NCI-H510A (cell line): ENCODE measurements at places on chromosomes 12 and 14.

DNA sequence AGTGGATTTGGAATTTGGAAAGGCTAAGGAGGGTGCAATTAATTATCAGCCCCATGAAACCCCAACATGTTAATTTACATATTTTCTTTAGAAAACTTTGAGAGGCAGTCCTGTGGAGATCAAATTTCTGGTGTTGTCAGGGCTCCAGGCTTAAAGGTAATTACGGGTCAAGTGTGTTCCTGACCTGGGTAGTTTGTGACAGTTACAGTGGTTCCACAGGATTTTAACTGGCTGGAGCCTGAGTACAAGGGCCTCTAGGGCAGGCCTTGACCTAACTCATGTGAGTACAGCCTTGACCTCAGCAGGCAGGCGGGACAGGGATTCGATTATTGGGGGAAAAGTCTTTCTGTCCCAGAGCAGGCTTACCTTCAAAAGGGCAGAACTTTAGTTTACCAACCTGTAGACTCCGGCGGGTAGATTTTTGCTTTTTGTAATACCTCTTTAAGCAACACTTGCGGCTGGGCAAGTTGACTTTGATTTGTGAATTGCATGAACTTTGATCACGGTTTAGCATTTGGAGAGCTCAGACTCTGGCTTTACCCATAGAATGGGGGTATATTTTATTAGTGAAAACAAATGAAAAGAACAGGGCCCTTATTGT is 8.4 kb upstream of the PPTC7 start:
- peak; percentile 5 for DNase-seq

DNA sequence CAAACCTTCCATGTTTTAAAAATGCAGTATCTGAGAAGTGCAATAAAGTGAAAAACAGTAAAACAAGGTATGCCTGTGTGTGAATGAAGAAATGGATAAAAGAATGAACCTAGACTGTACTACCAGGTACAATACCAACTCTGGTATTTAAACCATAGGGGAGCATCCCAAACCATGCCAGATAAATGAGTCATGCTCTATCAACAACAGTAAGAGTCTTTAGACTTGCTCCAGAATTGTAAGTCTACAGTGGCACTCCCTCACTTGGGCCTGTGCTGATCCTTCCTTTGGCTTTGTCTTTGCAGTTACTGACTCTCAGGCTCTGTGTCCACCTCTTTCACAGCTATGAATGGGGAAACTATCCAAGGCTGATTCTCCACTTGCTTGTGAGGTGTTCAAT is 38.1 kb downstream of the BBS10 start:
- no peak for DNase-seq

DNA sequence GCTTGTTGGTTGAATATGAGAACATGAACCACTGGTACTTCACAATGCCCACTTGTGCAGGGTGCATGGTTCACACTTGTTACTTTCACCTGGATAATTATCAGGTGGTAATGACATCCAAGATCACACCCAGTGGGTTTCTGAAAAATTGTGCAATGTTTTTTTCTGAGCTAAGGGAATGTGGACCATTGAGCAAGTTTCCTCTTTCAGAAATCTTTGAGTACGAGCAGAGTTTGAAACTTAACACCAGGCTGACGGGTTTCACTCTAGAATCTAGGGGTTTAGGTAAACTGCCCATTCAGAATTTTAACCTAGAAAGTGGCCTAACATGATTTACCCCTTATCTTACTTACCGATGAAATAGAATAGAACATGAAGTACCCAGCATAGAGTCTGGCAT is 389.6 kb downstream of the PAWR start:
- DNase-seq = no peak

- DNase-seq = no peak
Measured at GRCh38 chr12:109192358-109192757, 76.0 kb downstream of the ACACB start.

- DNase-seq = no peak
Measured at GRCh38 chr12:70983692-70984091, 63.2 kb upstream of the PTPRR start.

DNA sequence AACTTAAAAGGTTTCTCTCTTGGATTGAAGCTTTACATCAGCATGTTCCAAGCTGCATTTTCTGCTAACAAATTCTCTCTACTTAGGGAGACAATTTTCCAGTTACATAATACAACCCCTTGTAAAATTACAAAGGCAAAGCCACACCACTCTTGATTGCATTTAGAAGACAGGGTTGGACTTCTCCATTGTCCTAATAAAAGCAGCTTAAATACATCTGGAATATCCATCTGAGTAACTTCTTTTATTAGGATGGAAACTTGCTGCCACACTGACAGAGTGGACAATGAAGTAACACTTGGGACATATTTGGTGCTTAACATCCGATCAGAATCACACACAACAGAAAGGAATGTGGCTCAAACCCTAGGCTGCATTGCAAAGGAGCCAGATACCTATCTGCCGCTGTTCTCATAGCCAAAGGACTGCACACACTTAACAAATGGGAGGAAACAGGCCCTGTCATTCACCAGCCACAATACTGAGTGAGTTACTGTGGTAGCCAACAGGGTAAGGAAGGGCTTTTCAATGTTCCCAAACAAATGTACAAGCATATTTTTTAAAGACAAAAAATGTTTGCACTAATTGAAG is 157.2 kb downstream of the PAX9 start:
- DNase-seq = no peak

GRCh38 chr14:64673748-64674147 is 30.5 kb upstream of the PLEKHG3 start:
- no peak for DNase-seq

DNA sequence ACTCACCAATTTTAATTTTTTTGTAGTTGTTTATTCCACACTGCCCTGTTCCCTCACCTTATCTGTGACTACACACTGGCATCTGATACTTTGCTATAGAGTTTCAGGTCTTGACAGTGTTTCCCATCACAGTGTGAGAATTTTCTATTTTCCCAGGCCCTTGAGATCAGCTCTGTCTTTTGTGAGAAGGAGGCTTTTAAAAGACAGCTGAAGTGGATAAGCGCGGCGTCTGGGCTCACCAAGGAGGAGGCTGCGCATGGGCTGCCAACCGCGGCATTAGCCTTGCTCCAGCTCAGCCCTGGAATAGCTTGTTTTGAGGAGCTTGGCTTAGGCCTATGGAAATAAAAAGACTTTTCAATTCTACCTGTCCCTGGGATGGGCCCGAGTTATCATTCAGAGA is 181.3 kb downstream of the RMST start:
- no peak for DNase-seq

DNA sequence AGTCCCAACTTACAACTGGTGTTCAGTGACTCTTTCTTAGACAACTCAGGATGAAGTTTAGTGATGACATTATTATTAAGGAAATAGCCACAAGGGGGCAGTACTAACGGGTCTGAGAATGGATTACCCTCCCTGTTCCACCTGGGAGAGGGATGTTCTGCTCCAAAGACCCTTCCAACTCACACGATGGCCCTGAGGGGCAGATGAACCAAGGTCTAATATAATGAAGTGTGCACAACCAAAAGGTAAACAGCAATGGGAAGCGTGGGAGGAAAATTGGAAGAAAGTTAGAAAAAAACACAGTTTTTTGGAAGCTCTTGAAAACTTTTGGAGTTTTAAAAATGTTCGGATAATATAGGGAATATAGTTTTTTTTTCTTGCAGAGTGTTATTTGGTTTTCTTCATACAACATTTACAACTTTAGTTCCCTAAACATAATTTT is 24.0 kb downstream of the FGF6 start:
- no peak for DNase-seq

DNA sequence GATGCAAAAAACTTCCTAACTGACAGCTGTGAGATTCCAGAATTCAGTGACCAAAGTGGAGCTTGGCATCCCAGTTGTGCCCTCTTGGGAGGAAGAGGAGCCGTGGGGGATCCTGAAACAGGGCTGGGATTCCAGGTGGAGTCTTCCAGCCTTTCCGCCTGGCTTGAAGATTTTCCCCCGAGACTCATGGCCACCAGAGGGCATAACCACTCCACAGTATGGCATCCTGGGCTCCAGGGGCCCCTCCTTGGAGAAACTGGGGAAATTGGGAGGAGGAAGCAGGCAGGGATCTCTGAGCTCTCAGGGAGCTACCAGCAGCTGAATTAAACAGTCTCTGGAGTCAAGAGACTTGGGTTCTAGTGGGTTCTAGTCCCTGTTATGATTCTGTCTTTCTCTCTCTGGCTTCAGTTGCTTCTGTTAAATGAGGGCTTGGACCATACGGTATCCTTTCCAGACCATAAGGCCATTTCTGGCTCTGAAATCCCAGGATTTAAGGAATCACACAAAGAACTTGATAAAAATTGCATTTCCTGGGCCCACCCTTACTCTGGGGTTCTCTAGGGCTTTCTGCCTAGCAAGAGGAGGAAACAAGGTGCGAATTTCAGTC is 2.6 kb upstream of the TAMALIN start:
- no peak for DNase-seq

GRCh38 chr12:70121562-70121961 is 121.7 kb upstream of the CNOT2 start:
- DNase-seq = no peak

GRCh38 chr12:39605501-39605900 is 14.1 kb downstream of the ABCD2 start:
- no peak for DNase-seq

GRCh38 chr12:123387508-123388176 is 3.7 kb downstream of the KMT5A start:
- no peak for DNase-seq

DNA sequence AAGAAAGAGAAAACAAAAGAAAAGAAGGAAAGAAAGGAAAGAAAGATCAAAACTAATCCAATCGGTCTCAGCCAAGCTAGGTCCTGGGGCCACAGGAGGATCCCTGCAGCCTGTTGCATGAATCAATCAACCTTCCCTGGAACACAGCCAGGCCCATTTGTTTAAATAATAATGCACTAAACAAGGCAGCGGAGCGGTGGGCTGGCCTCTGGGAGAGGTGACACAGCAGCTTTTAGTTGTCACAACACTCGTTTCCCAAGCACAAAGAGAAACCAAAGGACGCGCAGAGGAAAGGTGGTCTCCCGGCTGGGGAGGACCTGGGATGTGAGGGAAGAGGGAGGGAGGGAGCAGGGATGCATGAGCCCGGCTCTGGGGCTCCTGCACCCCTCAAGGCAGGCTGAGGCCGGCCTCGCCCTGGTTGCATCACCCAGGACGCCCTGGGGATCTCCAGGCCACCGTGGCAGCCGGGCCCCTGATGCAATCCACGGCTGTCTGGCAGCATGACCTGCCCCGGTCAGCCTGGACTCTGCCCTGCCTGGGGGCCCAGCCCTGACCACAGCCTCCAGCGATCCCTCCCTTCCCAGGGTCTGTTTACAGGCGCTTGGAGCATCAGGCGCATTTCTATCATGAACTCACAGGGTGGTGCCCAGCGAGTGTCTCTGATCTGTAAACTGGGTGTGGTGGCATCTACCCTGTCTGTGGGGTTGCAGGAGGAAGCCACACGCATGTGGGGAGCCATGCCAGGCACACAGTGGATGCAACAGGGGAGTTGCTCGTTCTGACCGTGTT is 32.5 kb downstream of the MMP17 start:
- DNase-seq = no peak

DNA sequence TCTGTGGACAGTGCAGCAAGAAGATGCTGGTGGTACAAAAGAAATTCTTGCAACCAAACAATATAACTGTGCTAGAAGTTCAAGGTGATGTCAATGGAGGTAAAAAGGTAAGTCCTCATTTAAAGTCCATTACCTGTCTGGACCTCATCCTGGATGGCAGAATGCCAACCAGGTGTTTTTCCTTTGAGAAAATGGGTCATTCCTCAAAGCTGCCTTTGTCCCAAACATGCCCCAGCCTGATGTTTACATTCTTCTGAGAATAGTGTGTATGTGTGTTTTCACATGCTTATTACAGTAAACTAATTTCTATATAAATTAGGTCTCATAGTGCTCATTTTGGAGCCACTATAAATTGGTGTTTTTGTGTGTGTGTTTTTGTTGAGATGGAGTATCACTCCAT is 24.9 kb downstream of the ACTR6 start:
- DNase-seq = no peak

DNA sequence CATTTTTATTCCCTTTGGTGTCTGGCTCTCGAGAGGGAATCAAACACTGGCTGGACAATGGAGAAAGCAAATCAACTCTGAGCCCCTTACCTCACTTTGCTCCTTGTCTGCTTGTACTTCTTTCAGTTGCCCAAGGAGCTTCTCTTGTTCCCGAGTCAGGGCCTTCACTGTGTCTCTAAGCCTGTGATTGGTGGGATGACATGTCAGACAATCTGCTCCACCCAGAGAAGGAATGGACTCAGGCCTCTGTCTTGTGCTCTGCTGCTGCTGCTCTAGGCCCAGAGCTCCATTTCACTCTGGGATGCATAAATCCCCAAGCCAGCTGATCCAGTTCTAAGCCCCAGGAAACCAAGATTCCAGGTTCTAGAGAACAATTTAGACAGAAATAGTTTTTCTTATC is 7.6 kb downstream of the CALCOCO1 start:
- DNase-seq = no peak

GRCh38 chr12:11765817-11766794 is 116.6 kb downstream of the ETV6 start:
- no peak for DNase-seq

DNA sequence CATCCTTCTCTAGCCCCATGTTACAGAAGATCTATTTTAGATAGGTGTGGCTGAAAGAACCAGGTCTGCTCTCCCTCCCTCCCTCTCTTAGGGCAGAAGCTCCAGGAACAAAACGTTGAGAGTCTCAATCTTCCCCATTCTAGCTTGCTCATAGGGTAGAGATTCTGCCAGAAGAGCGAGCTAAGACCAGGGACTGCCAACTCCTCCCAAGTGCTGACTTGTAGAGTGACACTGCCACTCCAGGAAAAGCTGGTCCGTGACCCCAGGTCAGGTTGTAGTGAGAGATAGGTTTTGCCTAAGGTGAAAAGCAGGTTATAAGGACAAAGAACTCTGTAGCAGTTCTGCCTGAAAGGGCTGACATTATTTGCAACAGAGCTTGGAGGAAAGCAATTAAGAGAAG is 73.4 kb downstream of the INSM2 start:
- no peak for DNase-seq

DNA sequence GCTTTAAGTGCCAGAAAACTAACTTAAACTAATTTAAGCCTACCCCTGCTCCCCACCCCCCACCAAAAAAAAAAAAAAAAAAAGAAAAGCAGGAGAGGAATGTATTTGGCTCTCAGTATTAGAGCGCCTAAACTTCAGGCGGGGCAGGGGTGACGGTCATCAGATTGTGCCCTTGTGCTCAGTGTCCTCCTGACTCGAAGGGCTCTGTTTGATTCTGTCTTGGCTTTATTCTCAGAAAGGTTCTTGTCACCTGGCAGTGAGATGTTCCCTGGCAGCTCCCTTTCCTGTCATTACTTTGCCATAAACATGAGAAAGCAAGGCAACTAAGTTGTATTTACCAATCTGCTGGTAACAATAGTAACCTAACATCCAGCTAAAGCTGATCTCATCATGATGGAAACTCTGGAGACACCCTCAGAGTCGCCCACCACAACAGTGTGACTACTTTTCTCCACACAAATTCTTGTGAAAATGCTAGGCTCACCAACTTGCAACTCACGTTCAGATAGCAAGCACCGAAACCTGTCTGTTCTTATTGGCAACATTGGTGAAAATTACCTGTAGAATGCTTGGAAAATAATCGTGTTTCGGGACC is 39.0 kb upstream of the WNK1 start:
- DNase-seq = no peak

- DNase-seq = no peak
Measured at GRCh38 chr14:102873546-102874061, 48.9 kb upstream of the AMN start.

GRCh38 chr14:60277605-60278190 is 28.7 kb downstream of the PPM1A start:
- no peak for DNase-seq

- DNase-seq = no peak
Measured at GRCh38 chr12:104671409-104672095, 214.8 kb downstream of the CHST11 start.
